ENCODE measurements at places on chromosomes 5 and 9.

DNA sequence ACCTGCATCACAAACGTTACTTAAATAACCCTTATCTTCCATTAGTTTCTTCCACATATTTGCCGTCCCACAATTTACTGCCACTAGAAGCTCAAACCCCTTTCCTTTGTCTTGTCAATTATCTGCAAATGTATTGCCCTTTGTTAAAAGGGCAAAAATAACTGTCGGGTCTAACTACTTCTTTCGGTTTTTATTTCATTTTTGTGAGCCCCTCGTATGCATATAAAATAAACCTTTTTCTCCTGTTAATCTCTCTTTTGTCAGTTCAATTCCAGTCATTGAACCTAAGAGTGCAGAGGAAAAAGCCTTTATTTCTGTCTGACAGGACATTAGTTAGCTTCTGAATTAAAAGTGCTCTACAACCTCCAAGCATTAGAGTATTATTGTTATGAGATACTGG is 45.5 kb downstream of the TMEM215 start:
- no peak for DNase-seq

- DNase-seq: no peak
These were observed 10.9 kb upstream of the LAMC3 start for GRCh38 chr9:130997925-130998596.

GRCh38 chr9:126915846-126916543 is 1.4 kb downstream of the RALGPS1 start:
- DNase-seq: no peak

- DNase-seq: no peak
These were observed 323.8 kb downstream of the PRELID2 start for GRCh38 chr5:145511351-145511750.

- DNase-seq: no peak
These were observed 23.4 kb downstream of the CDK20 start for GRCh38 chr9:87950765-87951488.

Measured in GM04504 (cell line).